ENCODE measurements at places on chromosomes 5 and 9.

DNA sequence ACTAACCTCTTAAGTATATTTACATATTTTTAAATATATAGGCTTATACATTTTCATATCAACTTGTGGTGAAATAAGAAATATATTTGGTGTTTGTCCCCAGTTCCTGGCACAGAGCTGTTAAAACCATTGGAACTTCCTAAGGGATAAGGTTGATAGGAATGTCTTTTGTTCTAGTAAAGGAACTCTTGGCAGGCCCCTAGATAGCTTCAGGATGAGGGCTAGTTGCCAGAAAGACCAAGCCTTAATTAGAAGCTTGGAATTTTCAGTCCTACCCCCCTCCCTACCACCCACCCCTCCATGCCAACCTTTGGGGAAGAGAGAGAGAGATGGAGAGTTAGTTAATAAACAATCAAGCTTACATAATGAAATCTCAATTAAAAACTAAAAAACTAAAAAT lies 638.6 kb upstream of the ACO1 start:
- DNase-seq = no peak

DNA sequence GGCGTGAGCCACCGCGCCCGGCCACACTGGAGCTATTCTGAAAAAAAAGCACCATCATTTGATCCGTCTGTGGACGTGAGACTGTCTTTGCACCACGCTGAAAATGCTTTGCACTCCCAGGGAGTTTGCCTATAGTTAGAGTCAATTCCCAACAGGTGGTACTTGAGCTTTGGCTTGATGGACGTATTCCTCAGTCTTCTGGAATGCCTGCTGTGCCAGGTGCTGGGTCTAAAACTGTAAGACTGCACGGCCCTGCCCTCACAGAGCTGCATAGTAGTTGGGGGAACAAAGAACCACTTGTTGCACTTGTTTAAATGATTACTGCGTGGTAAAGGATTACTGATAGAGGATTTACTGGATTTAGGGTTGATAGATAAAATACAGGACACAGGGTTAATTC lies 3.4 kb upstream of the CCNO start:
- no peak for DNase-seq

DNA sequence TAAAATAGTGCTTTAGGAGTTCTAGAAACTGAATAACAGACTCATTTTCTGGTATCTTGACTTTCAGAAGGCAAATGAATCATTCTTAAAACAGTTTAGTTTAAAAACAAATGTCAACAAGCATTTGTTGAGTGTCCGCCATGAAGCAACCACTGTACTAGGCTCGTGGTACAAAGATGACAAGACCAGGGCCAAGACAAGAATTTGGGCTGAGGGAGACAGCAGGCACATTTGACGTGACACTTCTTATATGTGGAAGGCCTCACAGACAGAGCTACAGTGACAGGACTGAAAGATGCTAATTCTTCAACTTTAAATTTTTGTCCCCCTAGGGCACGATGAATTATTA lies 14.4 kb upstream of the ZNF131 start:
- no peak for DNase-seq

DNA sequence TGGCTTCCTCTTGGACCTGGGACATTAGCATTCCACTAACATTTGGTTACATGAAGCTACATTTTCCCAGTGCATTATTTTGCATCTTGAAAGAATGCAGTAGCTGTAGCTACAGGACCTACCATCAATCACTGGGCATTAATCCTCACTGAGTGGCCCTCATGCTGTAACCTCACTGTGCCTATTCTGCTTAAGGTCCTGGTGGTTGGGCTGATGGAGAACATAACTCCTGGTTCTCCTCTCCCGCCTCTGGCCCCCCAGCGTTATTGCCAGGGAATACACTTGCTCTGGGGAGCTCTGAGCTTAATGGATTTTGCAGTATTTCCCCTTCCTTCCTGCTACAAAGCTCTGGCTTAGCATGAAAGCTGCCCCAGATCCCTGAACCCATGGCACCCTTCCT lies 111.5 kb upstream of the EQTN start:
- DNase-seq = no peak

- no peak for DNase-seq
Measured at GRCh38 chr5:139012176-139012575, 137.0 kb upstream of the LRRTM2 start.

DNA sequence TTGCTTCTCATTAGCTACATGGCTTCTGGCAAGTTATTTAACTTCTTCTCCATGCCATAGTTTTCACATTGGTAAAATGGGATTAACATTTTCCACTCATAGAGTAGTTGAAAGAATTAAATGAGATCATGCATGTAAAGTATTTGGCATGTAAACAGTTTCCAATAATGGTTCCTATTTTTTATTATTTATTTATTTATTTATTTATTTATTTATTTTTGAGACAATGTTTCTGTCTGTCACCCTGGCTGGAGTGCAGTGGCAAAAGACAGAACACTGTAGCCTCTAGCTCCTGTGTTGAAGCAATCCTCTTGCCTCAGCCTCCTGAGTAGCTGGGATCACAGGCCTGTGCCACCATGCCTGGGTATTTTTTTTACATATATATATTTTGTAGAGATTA lies 117.7 kb downstream of the DOCK2 start:
- no peak for DNase-seq

DNA sequence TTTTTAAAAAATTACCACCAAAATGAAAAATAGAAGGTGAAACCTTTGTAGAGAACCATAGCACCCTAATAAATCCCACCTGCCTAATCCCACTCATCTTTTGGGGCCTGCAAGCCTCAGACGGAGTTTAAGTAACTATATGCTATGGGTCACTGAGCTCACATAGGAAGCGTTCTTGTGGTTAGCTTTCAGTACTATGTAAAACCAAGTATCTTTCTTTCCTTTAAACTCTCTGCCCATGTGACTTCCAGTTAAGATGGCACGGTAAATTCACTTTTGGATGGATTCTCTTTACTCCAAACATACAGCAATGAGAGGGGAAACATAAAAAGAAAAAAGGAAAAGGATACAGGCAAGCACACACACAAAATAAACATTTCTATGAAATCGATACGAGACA lies 50.9 kb downstream of the FANCC start:
- no peak for DNase-seq

DNA sequence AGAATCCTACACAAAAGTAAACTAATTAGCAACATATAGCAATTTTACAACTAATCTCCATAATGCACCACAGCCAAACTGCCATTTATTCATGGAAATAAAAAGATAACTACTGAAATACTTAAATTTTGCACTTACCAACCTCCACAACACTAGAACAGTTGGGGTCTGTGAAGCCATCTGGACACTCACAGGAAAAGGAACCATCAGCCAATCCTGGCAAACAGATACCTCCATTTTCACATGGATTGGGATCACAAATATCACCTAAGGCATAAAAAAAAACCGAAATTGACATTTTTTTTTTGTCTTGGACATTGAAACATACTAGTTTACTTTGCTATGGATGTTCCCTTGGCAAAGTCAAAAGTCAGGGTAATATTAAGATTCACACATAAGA lies 130.7 kb downstream of the EDIL3 start:
- DNase-seq = no peak

- DNase-seq = no peak
Measured at GRCh38 chr9:71924576-71924975, 13.1 kb downstream of the C9orf85 start.

DNA sequence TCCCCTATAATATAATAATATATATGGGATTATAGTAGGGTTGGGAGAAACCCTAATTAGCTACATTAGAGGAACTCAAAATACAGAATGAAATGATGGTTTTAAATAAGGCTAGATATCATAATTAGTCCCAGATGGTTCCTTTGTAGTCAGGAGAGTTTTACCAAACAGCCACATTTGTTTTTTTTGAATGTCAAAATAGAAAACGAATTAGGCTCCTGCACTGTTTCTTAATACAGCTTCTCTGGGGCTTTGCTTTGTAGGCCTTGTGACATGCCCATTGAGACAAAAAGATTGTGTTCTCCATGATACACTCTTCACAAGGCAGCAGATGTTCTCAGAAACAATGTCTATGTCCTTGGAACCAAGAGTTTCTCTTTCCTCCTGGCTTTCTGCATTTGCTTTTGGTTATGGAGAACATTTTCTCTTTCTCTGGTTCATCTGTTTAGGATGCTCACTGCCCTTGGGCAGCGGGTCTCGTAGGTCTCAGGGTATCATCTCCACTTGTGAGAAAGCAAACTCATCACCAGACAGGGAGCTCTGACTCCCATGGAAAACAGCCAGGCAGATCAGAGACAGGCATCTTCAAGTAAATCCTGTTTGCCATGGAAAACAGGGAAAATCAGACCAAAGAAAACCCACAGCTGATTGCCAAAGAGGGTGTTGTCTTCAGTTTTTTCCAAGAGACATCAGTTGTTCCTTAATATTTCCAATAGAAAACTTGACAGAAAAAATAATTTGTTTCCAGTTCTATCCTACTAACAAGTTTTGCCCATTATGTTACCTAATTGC lies 54.1 kb upstream of the RPS23 start:
- DNase-seq = no peak

DNA sequence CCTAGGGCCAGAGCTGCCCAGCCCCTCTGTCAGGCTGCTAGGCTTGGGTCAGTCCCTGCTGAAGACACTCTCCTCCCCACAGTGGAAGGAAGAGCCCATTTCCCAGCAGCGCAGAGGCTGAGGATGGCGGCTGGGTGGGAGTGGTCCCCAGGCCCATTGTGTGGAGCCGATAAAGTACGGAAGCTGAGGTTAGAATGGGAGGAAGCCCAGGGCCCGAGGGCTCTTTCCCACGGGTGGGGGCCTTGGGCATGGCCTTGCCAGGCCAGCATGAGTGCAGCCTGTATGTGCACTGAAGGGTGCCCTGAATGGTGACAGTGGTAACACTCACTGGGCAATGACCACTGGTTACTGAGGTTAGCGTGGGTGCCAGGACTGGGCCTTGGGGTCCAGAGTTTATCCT lies 125.9 kb downstream of the RGS3 start:
- no peak for DNase-seq

GRCh38 chr5:147415651-147416050 lies 94.2 kb downstream of the DPYSL3 start:
- no peak for DNase-seq

GRCh38 chr9:83012922-83013838 lies 49.8 kb downstream of the RASEF start:
- no peak for DNase-seq

All from activated CD4-positive, alpha-beta T cell treated with anti-CD3 and anti-CD28 coated beads for 24 hours (primary cell).